NCI-H1092 (cell line): ENCODE measurements at places on chromosomes 7 and 10.

DNA sequence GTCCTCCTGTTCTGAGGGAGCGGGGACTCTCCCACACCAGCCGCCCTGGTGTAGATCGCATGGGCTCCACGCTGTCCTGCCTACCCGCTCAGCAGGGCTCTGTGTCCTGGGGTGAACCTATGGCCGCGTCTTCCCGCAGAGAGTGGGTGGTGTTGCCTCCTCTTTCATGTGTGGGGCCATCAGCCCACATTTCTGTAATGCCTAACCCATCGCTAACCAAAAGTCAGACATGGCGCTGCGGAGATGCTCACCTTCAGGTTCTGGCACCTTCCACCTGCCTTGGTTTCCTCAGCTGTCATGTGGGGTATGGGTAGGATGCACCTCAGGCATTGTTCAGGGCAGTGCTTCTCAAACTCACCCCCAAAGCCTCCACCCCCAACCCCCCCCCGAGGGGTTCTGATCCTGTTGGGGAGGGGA lies 50.5 kb upstream of the CAMK2B start:
- DNase-seq, result no peak

GRCh38 chr7:98223898-98224700 lies 12.9 kb downstream of the BHLHA15 start:
- DNase-seq, result no peak

DNA sequence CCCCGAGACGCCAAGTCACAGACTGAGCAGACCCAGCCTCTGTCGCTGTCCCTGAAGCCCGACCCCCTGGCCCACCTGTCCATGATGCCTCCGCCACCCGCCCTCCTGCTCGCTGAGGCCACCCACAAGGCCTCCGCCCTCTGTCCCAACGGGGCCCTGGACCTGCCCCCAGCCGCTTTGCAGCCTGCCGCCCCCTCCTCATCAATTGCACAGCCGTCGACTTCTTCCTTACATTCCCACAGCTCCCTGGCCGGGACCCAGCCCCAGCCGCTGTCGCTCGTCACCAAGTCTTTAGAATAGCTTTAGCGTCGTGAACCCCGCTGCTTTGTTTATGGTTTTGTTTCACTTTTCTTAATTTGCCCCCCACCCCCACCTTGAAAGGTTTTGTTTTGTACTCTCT lies 215.6 kb downstream of the TCF7L2 start:
- DNase-seq, result no peak

- no peak for DNase-seq
Observed at GRCh38 chr10:67790534-67791408, 47.2 kb downstream of the DNAJC12 start.

DNA sequence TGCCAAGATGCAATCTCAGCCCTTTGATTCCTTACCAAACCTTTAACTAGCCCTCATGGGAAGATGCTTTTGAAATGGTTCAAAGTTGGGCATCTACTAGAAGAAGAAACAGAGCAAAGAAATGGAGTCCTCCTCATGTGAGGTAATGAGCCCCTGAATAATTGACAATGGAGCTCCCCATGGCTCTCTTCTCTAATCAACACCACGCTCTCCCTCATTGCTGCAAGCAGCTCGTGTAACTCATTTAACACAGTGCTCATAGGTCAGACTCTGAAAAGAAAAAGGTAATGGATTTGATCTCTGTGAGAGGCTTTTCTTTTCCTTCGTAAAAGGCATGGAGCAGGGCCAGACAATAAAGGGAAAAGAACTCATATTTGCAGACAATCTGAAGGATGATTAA lies 312.8 kb downstream of the PHTF2 start:
- peak; percentile 13 for DNase-seq

GRCh38 chr10:33136271-33136670 lies 178.2 kb upstream of the ITGB1 start:
- DNase-seq, result no peak

GRCh38 chr10:128301051-128301450 lies 174.8 kb upstream of the MKI67 start:
- no peak for DNase-seq

- DNase-seq, result no peak
Observed at GRCh38 chr7:24595671-24596418, 22.6 kb downstream of the PALS2 start.

DNA sequence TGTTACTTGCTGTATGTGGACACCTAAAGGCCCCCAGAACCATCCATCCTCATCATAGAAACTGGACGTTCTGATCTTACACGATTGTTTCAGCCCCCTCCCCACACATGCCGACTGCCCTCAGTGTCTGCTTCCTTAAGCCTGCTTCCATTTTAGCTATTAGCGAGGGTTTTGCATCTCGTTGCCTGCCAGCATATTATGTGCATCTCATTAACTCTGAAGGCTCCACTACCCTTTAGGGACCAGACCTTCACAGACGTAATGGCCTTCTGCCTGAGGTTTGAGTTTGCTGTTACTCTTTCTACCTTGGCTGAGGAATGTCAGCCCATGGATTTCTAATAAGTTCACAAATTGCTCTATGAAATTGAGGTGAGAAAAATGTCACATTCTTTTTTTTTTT lies 53.9 kb upstream of the LRGUK start:
- no peak for DNase-seq

- no peak for DNase-seq
Observed at GRCh38 chr10:14678637-14679036, 96.1 kb downstream of the FAM107B start.

GRCh38 chr10:101841826-101842225 lies 1.8 kb downstream of the KCNIP2 start:
- no peak for DNase-seq

DNA sequence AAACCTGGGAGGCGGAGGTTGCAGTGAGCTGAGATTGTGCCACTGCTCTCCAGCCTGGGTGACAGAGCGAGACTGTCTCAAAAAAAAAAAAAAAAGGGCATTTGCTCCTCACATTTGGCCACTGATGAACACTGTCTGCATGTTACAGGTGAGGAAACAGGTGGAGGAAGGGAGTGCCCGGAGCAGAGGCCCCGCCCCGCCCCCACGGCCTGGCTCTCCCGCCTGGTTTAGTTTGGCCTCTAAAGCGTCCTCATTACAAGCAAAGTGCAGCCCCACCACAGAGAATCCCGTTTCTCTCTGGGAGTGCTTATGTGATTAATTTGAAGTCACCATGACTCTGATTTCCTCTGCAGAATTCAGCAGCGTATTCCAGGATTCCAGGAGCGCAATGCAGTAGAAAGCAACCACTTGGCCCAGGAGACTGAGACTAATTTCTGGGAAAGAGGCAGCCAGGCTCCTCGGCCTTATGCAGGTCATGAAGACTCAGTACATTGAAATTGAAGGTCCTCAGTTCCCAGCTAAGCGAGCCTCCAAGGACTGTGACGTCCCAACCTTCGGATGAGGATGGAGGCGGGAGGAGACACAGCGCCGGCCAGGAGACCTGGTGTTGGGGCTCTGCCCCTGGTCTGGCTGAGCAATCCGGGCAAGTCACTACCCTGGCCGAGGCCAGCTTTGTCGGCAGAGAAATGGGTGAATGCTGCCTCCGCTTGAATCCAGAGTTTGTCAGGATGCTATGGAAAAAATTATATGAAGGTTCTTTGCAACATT lies 44.7 kb downstream of the RBM17 start:
- no peak for DNase-seq

DNA sequence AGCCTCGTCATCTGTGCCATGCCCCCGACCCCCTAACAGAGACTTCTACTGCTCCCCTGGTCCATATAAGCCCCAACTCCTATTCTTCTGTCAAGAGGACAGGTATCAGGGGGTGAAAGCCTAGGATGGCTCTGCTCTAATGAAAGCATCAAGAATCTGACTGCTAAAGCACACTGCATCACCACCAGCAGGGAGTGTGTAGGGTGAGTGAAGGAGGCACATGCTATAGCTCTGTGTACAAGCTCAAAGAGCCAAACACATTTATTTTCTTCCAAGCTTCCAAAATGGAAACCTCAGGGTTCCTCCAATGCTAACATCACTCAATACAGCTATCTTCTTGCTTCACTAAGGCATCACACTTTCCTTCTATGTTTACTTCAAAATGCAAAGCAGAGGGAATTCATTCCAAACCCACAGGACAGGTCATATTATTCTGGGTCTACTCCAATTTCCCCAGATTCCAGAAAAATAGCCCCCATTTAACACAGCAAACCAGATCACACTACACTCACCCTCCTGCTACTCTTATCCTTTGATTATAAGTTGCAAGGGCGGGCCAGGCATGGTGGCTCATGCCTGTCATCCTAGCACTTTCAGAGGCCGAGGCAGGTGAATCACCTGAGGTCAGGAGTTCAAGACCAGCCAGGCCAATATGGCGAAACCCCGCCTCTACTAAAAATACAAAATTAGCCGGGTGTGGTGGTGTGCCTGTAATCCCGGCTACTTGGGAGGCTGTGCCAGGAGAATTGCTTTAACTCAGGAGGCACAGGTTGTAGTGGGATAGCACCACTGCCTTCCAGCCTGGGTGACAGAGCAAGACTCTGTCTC lies 36.6 kb downstream of the RHEB start:
- no peak for DNase-seq

GRCh38 chr10:13660551-13660920 lies 73.8 kb downstream of the PRPF18 start:
- DNase-seq, result no peak

DNA sequence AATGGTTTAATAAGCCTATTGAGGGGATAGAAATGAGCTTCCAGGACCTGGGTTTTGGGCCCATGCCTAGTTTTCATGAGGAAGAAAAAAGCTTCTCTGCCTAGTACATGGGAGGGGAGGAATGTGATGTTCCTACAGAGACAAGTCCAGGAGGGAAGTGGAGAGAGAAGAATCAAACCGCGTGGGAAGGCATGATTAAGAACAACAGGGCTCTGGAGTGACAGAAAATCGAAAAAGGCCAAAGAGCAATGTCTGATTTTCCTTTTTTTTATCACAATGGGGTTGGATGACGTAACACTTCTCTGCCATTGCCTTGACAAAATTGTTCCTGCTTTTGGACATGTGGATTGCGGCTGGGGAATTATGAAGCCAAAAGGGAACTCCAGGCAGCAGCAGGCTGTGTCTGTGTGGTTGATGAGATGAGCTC lies 258.6 kb downstream of the CXCL12 start:
- no peak for DNase-seq

DNA sequence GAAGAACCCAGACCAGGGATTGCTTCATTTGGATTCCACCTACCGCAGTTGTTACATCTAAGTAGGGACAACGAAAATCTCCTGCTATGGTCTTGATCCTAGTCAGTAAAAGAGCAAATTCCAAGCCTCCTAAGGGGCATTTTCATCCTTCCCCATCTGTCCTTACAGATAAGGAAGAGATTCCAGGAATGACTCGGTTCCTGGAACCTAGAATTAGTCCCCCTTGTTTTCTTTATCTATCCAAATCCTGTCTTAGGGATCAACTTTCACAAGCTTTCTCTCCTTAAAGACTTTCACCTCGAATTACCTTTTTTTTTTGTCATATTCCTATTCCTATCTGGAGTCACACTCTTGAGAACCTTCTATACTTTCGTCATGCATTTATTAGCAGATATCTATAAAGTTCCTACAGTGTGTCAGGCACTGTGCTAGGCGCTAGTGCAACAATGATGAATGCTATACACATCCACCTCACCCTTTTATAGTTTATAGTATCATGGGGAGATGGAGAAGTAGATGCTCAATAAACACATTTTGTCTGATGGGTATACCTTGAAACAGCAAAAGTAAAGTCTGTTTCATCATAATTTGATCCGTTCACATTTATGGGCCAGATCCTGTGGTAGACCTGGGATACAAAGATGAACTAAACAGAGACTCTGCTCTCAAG lies 39.2 kb downstream of the LAMB4 start:
- DNase-seq, result no peak

- no peak for DNase-seq
Observed at GRCh38 chr10:11272915-11273389, 255.3 kb downstream of the CELF2 start.

GRCh38 chr7:97020601-97020995 lies 4.0 kb downstream of the DLX5 start:
- no peak for DNase-seq
